Anterior cingulate cortex (tissue), 58 donors: ENCODE measurements at places on chromosomes 5 and 9.

DNA sequence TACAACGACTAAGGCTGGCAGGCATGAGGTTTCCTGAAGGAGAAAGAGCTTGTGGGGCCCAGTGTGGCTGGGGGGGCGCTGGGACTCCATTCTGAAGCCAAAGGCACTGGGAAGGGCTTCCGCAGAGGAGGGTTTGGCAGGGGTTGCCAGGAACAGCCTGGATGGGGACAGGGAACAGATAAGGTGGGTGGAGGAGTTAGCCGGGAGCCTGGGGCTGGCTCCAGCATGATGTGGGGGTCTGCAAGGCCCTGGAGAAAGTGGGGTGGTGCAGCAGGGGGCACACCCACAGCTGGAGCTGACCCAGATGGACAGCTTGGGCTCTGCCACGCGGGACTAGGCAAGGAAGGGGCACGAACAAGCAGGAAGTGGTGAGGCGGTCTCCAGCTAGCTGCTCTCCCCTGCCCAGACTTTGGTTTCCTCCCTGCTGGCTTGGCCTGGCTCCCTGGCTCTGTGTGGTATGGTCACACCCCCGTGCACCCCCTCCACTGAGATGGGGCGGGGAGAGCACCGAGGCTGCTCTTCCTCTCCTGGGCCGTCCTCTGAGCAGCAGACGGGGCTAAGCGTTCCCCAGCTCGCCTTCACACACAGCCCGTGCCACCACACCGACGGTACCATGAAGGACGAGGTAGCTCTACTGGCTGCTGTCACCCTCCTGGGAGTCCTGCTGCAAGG lies at the start of gene LTC4S:
Gene LTC4S (plus strand): TSS at position 519 of the 672 bp plus-strand sequence. CDS start 95 bp downstream, at position 614.
- DNase-seq, result peak; percentile 51

DNA sequence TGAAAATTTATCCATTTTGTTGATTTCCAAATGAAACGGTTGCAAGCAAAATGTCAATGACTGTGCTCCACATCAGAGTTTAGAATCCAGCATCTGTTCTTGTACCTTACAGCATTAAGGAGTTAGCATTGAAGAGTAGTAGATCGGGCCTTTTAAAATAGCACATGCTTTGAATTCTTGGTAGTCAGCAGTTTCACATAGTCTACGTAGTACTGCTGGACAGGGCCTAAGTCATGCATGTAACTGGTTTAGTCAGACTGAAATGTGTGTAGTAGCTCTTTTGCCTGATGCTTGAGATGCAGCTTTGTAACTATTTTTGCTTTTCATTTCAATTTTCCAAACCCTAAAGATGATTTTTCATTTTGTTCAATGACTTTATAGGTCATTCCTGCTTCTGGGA lies 19.8 kb downstream of the LECT2 start:
- no peak for DNase-seq

DNA sequence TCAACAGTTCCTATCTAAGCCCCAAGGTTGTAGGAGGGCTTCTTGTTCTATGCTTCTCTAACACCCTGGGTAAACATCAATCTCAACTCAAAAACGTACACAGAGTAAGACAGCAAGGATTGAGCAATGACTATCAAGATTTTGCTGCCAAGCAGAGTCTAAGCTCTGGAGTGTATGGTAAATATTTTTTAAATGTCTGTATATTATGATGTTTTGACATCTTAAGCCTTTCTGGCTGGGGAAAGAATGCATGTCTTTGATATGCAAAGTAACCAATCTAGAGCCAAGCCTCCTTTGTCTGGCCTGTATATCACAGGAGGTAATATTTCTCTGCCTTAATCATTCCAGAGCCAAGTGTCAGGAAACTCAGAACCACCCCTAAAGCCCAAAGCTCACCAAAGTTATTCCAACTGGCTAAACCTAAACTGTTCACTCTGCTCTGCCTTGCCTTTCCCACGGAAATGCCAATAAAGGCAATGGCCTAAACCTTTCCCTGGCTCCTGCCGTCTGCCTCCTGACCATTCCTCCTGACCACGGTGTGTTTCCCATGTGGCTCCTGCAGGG lies 45.2 kb downstream of the YIPF5 start:
- DNase-seq, result no peak

- DNase-seq, result no peak
Observed at GRCh38 chr5:111259636-111260035, 35.5 kb downstream of the CAMK4 start.

GRCh38 chr5:119017994-119018393 lies 29.6 kb upstream of the DTWD2 start:
- no peak for DNase-seq

DNA sequence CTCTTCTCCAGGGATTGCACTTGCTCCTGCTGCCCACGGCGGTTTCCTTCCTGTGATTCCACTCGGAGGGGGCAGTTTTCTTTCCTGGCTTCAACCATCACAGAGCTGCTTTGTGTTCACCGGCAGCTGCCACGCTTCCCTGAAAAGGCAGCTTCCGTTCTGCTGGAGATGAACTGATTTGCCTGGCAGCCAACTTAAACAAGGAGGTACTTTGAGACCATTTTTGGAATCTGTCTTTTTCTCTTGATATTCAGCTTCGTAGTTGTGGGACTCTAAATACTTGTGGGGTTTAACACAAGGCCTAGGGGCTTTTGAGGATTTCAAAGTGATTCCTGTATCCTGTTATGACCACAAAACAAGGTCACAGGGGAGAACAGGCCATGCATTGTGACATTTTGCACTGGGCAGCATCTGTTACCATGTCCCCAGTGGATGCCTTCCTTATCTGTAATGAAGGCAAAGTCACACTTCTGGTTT lies 192.0 kb downstream of the MTRR start:
- no peak for DNase-seq

GRCh38 chr5:82975812-82976211 lies 101.4 kb downstream of the TMEM167A start:
- no peak for DNase-seq
